ENCODE measurements at places on chromosomes 12 and 14.

DNA sequence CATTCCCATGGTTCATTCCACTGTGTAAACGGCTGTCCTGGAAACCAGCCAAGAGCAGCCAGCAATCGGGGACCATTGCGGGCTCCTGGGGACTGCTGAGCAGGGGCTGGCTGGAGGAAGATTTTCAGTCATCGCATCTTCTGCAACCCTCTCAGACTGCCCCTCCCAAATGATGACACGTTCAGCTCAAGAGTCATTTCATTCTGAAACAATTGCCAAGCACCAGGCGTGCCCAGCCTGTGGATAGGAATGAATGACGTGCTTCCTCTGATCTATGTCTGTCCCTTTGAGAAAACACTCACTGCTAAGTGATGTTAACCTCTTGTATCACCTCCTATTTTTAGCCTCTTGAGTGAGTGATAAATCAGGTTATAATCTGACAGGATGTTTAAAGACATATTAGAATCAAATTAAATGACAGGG lies 62.0 kb downstream of the NDUFA12 start:
- DNase-seq, result no peak

- DNase-seq, result peak; percentile 40
Measured at GRCh38 chr12:112992541-112993398, 14.5 kb downstream of the OAS2 start.

DNA sequence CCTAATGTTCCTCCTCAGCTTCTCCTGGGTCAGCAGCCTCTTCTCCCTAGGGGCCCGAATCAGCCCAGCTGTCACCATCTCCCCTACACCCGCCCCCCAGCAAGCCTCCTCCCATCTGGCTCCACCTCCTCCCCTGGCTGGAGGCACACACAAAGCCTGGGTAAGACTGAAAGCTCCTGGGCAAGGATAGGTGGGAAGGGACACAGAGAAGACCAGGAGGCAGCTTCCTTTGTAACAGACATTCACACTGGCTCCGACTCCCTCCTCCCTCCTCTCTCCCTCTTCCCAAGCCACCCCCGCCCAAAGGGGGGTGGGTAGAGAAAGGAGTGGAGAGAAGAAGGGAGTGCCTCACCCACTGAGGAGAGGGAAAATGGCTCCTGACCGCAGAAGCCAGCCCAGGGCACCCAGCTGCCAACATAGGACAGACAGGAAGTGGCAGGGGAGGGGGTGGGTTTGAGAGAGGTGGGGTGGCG lies 4.0 kb downstream of the CHD4 start:
- DNase-seq, result peak; percentile 82

DNA sequence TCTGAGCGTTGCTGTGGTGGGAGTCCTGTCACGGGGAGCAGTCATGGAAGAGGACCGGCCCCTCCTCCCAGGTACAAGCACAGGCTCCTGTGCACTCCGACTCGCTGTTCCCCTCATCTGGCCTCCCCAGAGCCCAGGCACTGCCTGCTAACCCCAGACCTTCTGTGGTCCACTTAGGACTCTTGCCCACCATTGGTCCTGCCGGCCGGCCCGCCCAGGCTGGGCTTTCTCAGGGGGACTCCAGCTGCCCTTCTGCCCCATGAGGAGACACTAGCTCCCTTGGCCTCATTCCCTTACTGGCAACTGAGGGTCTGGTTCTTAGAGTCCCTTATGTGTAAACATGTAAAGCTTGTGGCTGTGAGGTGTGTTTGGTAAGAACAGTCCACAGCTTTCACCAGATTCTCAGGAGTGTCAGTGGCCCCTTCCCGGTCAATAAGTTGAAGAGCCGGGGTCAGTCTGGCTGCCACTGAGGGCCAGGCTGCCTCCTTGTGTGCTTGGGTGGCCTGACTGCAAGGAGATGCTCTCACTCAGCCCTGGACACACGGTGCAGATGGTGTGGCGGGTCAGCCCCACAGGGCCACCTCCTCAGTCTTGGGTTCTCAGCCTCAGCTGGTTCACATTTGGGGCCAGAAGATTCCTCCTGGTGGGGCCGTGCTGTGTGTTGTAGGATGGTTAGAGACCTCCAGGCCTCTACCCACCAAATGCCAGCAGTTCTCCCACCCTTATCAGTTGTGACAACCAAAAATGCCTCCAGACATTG lies 43.6 kb downstream of the DDX51 start:
- DNase-seq, result no peak
